Amniotic stem cell (primary cell): ENCODE measurements at places on chromosomes 5 and 9.

DNA sequence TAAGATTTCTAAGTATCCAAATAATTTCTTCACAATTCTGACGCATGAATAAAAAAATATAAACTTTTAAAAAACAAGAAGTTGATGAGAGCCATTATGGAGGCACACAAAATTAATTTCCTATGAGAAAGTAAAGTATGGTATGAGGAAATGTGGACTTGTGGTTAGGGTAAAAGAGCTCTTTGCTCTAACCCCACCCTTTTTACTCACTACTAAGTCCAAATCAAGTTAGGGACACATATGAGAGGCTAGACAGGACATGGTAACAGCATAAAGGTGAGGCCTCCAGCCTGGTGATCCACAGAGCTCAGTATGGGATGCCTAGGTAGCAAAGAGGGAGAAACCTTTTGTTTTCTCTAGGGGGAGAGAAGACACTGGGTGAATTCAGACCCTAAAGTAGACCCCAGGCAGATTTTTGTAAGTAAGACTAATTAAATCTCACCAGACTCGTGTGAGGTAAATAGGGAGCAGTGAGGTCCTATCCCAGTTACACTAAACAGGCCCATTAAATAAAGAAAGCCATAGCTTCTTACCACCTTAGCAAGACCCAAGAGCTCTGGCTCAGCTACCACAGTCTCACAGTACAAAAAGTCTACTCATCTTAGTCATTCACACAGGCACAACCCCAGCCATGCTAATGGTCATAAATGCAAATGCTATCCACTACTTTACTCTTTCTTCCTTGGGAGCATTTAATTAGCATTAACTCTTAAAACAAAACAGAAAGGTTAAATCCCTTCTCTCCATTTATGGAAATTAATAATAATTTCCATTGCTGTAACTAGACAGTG, 42.6 kb downstream of the MLLT3 start:
- DNase-seq: no peak

- no peak for DNase-seq
These were observed 41.7 kb downstream of the PALM2AKAP2 start for GRCh38 chr9:109821711-109822110.

GRCh38 chr9:135039916-135040645, 47.4 kb upstream of the OLFM1 start:
- DNase-seq: no peak

GRCh38 chr5:57719216-57719615, 236.6 kb upstream of the ACTBL2 start:
- no peak for DNase-seq

DNA sequence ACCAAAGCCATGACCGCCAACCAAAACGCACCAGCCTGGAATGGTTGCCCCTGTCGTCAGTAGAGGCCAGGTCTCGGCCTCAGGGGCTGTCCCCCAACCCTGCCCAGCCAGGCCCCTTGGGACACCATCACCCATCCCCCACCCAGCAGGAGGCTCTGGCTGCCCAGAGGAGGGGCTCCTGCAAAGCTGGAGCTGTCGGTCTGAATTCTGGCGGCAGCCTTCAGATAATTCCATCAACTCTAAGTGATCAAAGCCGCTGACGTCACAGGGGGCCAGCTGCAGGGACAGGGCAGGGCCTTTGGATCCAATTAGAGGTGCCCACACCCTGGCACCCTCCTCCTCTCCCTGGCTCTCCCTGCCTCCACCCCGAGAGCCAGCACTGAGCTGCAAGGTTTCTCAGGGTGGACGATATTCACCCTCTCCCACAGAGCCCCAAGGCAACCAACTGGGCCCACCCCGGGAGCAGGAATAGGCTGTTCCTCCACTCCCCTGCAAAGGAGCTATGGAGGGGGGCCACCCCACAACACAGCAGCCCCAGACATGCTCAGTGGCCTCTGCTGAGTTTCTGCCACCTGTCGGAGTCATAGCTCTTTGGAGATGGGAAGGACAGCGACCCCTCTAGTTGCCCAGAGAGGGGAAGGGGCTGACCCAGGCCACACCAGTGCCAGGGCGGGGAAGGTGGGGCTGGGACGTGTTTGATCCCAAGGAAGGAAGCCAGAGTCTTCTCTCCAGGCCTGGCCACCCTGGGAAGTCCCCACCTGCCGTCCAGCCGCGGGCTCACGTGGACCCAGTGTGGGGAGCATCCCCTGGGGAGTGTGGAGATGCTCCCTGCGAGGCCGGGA, 78.4 kb downstream of the NTNG2 start:
- DNase-seq: no peak

GRCh38 chr5:72499090-72499489, 8.1 kb downstream of the ZNF366 start:
- no peak for DNase-seq
